ENCODE measurements at places on chromosomes 12 and 14. TPM values are rescaled to one million over a fixed set of nuclear protein-coding genes. Genes with fewer than 3 reads are reported as not detected.

Gene TTC9
- total RNA-seq = 14.1 TPM

Gene KRR1
- total RNA-seq = 38.9 TPM

Gene SLC6A13
- total RNA-seq = not detected

Gene KRT74
- total RNA-seq = 0.33 TPM

Gene PRPF40B
- total RNA-seq = 11.6 TPM

Gene P3H3
- total RNA-seq = 19.7 TPM

Gene CLEC2D
- 1.5 TPM for total RNA-seq

Gene CDH24
- 9.8 TPM for total RNA-seq

Gene SMCO3
- total RNA-seq = not detected

Gene SCNN1A
- 91.7 TPM for total RNA-seq

Gene PLEKHD1
- total RNA-seq = not detected

Gene OVCH1
- total RNA-seq = not detected

Gene HSPA2
- total RNA-seq = 7.3 TPM

Gene GNPTAB
- 12.8 TPM for total RNA-seq

Gene SCN8A
- under 0.01 TPM for total RNA-seq

Gene TRIM9
- 0.14 TPM for total RNA-seq

Gene SNX6
- total RNA-seq = 77.6 TPM

Gene LRCOL1
- total RNA-seq = not detected

Gene CLEC12A
- not detected for total RNA-seq

Gene GOLGA3
- 38.1 TPM for total RNA-seq

Gene PLEKHG7
- total RNA-seq = not detected

Gene SLC5A8
- total RNA-seq = not detected

Gene ANG
- total RNA-seq = 1.5 TPM

Gene APAF1
- total RNA-seq = 11.6 TPM
